NCI-H1105 (cell line): ENCODE measurements at places on chromosomes 6 and 20.
A peak's percentile ranks its signal among the peaks of the same experiment; 100 is the strongest.

- DNase-seq: no peak
These were observed 98.3 kb downstream of the CDC5L start for GRCh38 chr6:44485601-44486401.

DNA sequence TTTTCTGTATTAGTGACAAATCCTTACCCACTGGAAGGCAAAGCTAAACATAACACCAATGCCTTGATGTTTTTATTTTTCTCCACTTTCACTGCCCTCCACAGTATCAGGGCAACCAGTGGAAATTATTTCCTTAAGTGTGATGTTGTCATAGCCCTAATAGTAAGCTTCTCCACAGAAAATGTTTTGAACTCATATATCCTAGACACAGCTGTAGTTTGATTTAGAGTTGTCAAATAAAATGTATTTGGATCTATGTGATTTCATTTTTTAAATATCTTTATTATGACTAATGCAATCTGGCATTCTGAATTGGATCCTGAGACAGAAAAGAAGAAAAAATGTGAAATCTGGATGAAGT is 70.9 kb upstream of the UFL1 start:
- DNase-seq: no peak

GRCh38 chr6:446418-447366 is 55.1 kb downstream of the IRF4 start:
- DNase-seq: no peak

DNA sequence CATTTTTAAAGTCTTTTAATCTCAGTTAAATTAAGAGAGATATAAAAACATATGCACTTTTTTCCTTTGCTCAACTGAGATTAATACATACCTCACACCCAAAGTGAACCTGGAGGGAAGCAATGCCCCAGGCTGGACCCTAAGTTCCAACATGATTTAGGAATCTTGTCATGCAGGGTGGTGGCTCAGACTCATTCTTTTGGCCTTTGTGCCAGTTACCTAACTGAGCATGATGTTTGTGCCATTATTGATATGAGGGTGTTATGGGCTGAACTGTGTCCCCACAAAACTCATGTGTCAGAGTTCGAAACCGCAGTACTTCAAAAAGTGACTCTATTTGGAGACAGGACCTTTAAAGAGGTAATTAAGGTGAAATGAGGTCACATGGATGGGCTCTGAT is 188.0 kb downstream of the ARHGAP18 start:
- DNase-seq: no peak

GRCh38 chr6:40328386-40328985 is 258.7 kb downstream of the LRFN2 start:
- DNase-seq: peak; percentile 57

DNA sequence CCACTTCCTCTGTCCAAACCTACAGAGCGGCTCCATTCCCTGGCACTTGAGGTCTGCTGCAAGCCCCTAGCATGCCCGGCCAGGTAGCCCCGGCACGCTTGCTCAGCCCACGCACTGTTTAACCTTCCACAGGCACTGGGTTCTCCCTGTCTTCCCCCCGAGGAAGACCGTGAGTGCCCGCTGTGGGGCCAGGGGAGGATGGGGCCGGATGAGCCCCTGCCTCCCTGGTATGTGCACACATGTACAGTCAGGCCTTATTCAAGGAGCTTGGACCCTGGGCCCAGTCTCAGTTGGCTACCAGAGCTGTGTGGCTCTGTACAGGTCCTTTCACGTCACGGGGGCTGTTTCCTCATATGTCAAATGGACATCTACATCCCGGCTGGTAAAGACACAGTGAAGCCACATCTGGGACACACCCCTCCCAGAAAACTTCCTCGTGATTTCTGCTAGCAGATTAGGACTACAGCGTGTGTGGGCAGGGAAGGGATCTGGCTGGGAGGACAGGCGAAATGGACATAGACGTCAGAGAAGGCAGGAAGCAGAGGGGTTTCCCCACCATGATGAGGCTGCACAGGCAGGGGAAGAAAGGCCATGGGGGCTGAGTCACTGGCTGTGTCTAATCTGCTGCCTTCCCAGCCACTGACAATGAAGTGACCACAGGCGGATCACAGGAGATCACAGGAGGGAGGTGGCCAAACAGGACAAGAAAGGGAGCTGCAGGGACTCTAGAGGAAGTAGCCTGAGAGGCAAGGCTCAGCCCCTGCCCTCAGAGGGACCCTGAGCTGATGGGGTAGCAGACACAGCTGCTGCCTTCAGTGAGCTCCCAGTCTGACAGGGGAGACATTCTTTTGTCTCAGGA is 62.9 kb downstream of the MRPL14 start:
- DNase-seq: no peak

DNA sequence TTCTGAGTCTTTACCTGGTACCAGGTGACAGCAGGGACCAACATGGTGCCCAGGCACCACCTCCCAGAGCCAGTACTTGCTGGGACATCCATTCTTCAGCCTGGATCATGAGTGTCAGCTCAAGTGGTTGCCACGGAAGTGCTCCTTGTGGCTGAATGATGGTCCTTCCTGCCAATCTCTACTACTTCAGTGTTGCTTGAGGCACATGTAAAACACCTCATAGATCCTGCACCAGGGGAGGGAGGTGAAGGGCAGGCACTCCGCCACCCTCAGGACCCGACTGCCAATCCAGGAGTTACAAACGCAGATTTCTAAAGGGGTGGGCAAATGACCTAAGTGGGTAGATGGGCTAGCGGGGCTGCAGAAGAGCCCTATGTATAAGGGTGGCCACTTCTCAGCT is 226.0 kb downstream of the PREX1 start:
- no peak for DNase-seq

DNA sequence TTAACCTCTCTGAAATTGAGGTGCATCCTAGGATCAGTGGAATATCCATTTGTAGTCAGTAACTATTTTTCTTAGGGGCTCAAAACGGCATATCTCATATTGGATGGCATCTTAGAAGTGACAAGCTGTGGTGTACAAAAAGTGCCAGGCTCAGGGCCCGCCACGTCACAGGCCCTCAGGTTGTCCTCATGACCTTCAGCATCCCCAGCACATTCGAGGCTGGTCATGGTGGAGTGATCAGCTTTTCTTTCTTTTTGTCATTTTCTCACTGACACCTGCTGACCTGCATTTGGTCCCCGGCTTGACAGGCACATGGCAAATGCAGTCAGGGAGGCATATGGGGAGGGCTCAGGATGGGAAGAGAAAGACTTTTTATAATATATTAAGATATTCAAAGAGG is 7.1 kb upstream of the E2F1 start:
- no peak for DNase-seq

DNA sequence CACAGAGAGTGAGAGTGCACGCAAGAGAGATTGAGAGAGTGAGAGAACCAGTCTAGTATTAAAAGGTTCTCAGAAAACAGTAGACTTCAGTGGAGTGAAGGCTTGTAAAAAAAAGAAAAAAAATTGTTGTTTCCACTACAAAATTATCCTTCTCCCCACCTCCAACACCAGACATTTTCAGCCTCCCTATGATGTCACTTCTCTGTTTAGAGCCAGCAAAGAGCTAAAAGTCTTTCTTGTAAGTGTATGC is 77.8 kb downstream of the BACH2 start:
- no peak for DNase-seq

DNA sequence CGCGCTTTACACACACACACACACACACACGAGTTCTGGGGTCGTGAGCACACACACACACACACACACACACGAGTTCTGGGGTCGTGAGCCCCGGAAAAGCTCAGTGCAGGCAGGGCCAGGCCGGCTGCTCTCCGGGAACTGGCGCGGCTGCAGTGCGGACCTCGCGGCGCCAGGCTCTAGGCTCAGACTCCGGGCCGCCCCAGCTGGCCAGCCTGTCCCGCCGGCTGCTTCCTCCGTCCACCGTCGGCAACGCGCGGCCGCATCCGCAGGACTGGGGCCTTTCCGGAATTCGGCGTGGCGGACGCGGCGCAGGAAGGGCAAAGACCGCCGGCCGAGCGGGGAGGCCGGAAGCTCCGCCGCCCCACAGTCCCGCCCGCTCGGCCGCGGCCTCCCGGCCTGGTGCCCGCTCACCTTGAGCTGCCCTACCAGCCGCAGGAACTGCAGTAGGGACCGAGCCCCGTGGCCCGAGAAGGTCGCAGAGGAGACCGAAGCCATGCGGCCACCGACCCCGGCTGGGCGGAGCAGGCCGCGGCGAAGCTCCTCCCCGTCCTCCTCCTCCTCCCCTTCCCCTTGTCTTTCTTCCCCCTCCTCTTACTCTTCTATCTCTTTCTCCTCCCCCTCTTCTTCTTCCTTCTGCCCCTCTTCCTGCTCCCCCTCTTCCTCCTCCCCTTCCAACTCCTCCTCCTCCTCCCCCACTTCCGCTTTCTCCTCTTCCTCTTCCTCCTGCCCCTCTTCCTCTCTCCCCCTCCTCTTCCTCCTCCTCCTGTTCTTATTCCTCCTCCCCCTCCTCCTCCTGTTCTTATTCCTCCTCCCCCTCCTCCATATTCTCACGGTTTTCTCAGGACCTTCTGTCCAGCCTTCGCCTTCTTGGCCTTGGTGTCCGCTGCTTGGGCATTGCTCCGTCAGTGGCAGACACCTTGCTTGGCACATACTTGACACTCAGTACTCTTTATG is at the start of gene HDDC2:
HDDC2 (minus strand) TSS at position 533 of the 957 bp plus-strand sequence; CDS start at position 498, 35 bp downstream.
- peak; percentile 75 for DNase-seq

DNA sequence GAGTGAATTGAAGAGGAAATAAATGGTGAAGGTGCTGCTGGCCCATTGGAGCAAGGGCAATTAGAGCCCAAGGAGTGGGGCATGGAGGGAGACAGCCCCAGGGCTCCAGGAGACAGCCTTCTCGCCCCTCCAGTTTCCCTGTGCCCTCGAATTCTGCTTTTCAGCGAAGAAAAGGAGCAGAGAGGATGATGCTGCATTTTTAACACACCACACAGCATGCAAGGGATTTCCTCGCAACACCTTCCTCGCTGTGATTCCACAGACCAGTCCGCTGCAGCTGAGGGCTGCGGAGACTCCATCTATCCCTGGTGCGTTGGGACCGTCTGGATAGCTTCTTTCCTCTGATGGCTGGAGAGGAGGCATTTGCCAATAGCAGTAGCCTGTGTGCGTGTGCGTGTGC is 41.7 kb downstream of the PTCHD4 start:
- DNase-seq: no peak

DNA sequence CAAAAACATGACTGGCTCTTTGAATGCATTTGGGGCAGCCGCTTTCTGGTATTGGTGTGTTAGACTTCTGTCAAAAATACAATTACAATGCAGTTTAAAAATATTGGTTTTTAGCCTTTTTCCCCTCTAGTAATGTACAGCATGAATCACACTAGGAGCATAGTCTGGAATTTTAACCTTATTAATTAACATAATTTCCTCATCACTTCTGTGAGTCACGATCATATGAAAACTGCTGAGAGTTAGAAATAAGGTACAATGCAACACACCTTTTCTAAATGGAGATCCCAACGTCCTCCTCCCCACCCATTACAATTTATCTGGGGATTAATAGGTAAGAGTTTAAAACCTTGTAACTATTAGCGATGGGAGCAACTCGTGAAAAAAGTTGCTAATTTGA is 297.1 kb upstream of the RIMS1 start:
- DNase-seq: no peak

- peak; percentile 45 for DNase-seq
These were observed 83.4 kb downstream of the ELOVL4 start for GRCh38 chr6:79864001-79864400.

GRCh38 chr6:42128460-42129359 is 13.7 kb downstream of the C6orf132 start:
- DNase-seq: no peak

DNA sequence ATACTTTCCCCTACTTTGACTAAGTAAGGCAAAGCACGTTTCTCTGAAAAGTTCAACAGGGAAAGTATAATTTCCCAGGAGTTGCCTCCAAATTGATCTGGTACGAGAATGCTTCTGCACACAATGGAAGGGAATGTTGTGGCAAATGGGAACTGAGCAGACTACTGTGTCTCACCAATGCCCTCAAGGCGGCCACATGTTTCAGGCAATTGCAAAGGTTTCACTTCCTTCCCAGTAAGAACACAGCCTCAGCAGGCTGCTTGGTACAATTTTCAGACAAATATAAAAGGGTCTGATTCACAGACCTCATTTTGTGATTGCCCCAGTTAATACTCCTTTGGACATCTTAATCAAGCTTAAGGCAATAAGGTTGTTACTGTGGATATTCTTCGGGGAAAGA is 71.2 kb downstream of the KIAA0319 start:
- no peak for DNase-seq

DNA sequence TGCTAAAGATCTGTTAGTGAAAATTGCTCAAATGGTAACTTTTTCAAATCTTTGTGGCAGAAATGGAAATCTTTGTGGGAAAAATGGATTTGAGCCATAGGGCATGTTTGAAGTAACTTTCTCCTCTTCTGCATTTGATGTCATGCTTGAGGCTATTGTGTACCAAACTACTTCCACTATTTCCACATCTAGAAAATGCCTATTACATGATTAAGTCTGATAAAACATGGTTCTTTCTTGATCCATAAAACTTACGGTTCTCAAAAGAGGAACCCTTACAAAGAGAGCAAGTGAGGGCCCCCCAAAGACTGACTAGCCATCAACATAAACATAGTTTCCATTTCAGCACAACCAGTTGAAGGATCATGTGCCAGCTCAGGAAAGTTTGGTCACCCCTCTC is 150.6 kb downstream of the NFATC2 start:
- DNase-seq: no peak

GRCh38 chr6:54191461-54191860 is 80.2 kb downstream of the MLIP start:
- peak; percentile 2 for DNase-seq

DNA sequence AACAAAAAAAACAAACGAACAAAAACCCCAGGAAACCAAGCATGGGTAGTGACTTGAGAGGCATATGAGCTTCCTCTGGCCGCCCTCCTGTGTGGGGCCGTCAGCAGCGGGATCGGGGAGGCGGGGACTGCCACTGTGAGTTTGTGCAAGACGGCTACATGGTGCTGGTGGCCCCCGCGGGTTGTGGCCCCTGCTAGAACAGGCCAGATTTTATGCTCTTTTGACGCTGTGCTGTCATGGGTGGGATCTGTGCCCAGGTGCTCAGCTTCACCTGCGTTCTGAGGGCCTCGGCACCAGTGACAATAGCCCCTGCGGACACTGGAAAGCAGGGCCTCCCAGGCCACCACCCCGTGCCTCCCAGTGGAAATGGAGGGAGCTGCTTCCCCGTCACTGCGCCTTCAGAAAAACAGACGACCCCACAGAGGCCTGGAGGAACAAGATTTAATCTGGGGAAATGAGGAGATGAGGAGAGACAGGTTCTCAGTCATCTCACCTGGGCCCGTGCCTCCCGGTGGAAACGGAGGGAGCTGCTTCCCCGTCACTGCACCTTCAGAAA is 4.7 kb upstream of the KCNQ2 start:
- DNase-seq: no peak

GRCh38 chr6:121330516-121330915 is 3.8 kb downstream of the TBC1D32 start:
- no peak for DNase-seq

GRCh38 chr20:41748051-41748450 is 129.9 kb upstream of the CHD6 start:
- no peak for DNase-seq

- no peak for DNase-seq
These were observed 119.8 kb downstream of the HUS1B start for GRCh38 chr6:537114-537513.
